ENCODE measurements at places on chromosomes 4 and X. TPM values are rescaled to one million over a fixed set of nuclear protein-coding genes. Genes with fewer than 3 reads are reported as not detected.
A peak's percentile ranks its signal among the peaks of the same experiment; 100 is the strongest.

GRCh38 chr4:141563723-141564122, 72.7 kb upstream of the IL15 start:
- H3K27ac ChIP-seq: no peak overlapping the region
- no peaks in the 10 kb centered on the region for H3K4me1 ChIP-seq
- no peak for DNase-seq
- H3K36me3 ChIP-seq: no peaks in the 10 kb centered on the region
- no peak overlapping the region for H3K4me3 ChIP-seq
- no peaks in the 10 kb centered on the region for H3K27me3 ChIP-seq

- H3K4me3 ChIP-seq: peak within 1 kb of the TSS; percentile 48
- DNase-seq: peak; percentile 79
- no peak within 1 kb of the TSS for H3K27ac ChIP-seq
- no peaks in the 10 kb centered on the region for H3K4me1 ChIP-seq
- no peaks in the 10 kb centered on the region for H3K36me3 ChIP-seq
These were observed at the start of gene ZIC3 for GRCh38 chrX:137565921-137566745. Gene ZIC3 (plus strand): TSS chrX:137566127. CDS start chrX:137566692, 565 bp downstream.

DNA sequence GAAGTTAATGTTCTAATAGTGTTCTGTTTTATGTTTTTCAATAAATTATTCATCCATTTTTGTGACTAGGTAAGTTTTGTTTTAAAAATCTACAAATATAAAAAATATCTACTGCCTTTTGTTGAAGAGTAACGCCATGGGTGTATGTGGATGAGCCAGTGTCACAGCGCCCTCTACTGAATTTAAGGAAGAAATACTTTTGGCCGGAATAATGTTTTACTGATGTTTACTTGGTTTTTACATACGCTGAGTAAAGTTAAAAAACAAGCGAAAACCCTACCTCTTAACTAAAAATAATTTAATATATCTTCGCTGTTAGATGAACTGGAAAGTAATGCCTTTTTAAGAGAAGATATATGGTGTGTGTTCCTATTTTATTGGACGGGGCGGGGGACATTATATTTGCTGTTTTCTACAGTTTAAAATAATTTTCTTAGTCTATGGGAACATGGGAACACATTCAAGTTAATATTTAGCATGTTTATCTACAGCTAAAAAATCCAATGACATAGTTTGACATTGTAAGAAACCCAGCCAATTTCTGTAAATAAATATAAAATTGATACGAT, 86.1 kb downstream of the CPE start:
- H3K27ac ChIP-seq: no peak overlapping the region
- no peaks in the 10 kb centered on the region for H3K27me3 ChIP-seq
- H3K4me1 ChIP-seq: peaks cover 4% of the 10 kb centered on the region
- DNase-seq: peak; percentile 43

GRCh38 chr4:87270144-87270543, 49.7 kb upstream of the KLHL8 start:
- H3K36me3 ChIP-seq: no peaks in the 10 kb centered on the region
- no peaks in the 10 kb centered on the region for H3K27me3 ChIP-seq
- no peak overlapping the region for H3K4me3 ChIP-seq

MAGEA1 gene
- polyA plus RNA-seq: 8.5 TPM

TAF7L gene
- 50.0 TPM for polyA plus RNA-seq

DNA sequence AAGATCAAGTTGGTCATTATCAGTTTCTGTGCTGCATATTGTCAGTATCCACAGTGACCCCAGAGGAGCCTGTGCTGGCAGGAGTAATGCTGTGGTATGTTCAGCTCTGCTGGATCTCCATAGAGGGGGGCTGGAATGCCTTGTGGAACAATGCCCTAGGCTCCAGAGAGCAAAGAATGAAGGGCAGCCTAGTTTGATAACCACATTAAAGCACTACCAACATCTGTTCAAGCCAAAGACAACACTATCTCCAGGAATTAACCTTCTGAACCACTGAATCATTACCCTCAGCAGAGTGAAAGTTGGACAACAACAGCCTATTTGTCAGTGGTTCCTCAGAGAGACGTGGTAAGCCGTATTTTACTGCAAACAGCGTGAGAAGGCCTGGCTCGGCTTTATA, 192.3 kb upstream of the CXorf66 start:
- DNase-seq: no peak
- no peaks in the 10 kb centered on the region for H3K36me3 ChIP-seq
- no peaks in the 10 kb centered on the region for H3K27me3 ChIP-seq

PRKG2 gene
- polyA plus RNA-seq: 1.3 TPM

DNA sequence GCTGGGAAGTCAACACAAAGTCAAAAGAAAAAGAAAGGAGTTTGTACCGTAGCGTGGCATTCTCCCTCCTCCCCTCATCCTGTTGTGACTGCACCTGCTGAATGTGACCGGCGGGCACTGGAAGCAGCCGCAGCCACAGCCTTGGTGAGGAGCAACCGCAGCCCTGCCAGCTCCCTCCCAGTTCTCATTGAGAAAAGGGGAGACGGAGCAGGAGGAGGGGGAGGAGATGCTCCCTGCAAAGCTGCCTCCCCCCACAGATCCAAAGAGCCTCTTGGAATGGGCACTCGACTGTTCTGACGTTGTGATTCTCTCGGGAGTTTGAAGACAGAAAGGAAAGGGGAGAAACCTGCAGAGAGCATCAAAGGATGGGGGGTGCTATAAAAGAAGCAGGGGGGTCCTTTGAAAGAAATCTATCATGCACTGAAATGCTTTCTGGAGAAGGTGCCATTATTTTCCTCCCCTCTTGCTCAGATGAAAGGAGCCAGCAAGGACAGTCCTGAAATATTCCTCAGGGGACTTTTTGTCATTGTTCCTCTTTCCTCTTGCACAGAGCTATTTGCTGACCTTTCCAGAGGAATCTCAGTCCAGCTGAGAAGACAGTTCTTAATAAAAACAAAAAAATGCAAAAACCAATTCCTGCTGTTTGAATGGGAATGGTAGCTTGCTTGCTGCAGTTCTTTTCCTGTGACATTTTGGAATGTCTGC, 429.7 kb downstream of the MAPK10 start:
- no peaks in the 10 kb centered on the region for H3K36me3 ChIP-seq
- no peak overlapping the region for H3K4me3 ChIP-seq
- no peaks in the 10 kb centered on the region for H3K4me1 ChIP-seq
- H3K27me3 ChIP-seq: no peaks in the 10 kb centered on the region
- no peak for DNase-seq
- peak overlapping the region; percentile 63 for H3K27ac ChIP-seq

- H3K4me1 ChIP-seq: peaks cover 7% of the 10 kb centered on the region
- no peaks in the 10 kb centered on the region for H3K36me3 ChIP-seq
- no peaks in the 10 kb centered on the region for H3K27me3 ChIP-seq
- H3K27ac ChIP-seq: peak within 1 kb of the TSS; percentile 91
- peak within 1 kb of the TSS; percentile 81 for H3K4me3 ChIP-seq
- peak; percentile 39 for DNase-seq
These were observed at the start of gene MAGED2 for GRCh38 chrX:54807524-54808108. Gene MAGED2 (plus strand): TSS chrX:54807745. CDS start chrX:54809332, 1,587 bp downstream.
